ENCODE measurements at places on chromosomes 2 and 18. TPM values are rescaled to one million over a fixed set of nuclear protein-coding genes. Genes with fewer than 3 reads are reported as not detected.
A peak's percentile ranks its signal among the peaks of the same experiment; 100 is the strongest.

DNA sequence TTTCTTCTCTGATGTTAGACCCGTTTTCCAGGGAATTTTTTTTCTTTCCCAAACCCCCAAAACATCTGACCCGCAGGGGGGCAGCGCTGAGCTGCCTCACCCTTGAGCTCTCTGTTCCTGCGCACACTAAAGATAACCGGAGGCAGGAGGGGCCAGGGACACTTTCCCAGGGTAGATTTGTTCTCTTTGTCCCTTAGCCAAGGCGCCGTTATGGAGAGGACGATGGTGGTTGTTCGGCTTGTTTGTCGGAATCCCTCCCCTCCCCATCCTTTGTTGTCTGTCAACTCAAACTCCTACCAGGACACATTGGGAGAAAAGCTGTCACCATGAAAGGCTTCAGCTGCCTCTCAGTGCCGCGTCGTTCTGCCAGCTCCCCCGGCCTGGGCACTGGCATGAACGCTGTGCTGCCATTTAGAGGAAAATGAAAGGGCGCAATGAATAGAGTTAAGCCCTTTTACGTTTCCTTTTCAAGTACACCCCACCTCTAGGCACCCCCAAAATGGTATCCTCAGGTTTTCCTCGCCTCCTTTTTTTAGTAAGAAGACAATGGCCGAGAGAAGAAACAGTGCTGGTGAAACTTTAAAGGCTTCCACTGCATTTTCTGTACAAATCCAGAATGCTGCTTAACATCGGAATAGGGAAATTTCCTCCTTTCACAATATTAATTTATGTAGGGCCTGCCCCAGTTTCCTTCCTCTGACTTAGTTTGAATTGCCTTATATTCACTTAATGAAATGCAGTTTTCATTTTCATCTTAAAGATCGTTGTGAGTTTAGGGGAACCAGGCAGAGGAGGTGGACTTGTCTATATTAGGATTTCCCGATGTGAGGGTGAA, 62.1 kb downstream of the RND3 start:
- H3K4me1 ChIP-seq: no peaks in the 10 kb centered on the region
- H3K36me3 ChIP-seq: no peaks in the 10 kb centered on the region
- DNase-seq: no peak
- H3K27ac ChIP-seq: no peak overlapping the region

DNA sequence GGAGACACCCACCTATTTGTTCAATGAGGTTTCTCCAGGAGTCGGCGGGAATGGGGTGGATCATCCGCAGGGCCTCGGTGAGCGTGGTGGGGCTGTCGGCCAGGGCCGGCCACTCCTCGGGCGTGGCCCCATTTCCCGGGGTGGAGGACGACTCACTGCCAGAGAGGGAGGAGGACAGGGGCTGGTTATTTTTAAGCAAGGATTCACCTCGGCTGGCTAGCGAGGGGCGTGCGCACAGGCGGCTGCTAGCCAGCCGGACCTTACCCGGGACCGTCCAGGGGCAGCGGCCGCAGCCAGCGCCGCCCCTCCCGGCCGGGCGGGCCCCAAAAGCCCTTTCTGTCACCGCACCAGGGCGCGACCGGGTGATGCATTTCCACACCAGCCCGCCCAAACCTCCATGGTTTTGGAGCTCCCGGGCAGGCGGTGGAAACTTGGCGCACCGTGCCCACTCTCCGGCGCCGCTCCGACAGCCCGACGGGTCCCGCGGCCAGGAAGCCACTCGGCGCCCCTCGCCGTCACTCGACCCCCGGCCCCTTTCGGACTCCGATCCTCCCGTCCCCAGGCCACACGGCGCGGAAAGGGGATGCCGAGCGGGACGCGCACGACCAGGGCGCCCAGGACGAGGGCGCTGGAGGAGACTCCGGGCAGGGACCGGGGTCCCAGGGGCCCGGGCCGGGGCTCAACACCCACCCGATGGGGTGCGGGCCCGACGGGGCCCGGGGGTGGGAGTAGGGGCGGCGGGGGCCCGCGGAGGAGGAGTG, 57.1 kb downstream of the SNORC start:
- H3K4me1 ChIP-seq: peaks cover 17% of the 10 kb centered on the region
- H3K36me3 ChIP-seq: peaks cover 2% of the 10 kb centered on the region
- peak; percentile 27 for DNase-seq

GRCh38 chr2:11508279-11508678, 25.6 kb upstream of the GREB1 start:
- H3K27me3 ChIP-seq: peaks cover 6% of the 10 kb centered on the region
- no peak overlapping the region for H3K27ac ChIP-seq
- no peak for DNase-seq
- no peaks in the 10 kb centered on the region for H3K36me3 ChIP-seq
- H3K4me3 ChIP-seq: no peak overlapping the region

Gene SETBP1
- total RNA-seq: 1.4 TPM

DNA sequence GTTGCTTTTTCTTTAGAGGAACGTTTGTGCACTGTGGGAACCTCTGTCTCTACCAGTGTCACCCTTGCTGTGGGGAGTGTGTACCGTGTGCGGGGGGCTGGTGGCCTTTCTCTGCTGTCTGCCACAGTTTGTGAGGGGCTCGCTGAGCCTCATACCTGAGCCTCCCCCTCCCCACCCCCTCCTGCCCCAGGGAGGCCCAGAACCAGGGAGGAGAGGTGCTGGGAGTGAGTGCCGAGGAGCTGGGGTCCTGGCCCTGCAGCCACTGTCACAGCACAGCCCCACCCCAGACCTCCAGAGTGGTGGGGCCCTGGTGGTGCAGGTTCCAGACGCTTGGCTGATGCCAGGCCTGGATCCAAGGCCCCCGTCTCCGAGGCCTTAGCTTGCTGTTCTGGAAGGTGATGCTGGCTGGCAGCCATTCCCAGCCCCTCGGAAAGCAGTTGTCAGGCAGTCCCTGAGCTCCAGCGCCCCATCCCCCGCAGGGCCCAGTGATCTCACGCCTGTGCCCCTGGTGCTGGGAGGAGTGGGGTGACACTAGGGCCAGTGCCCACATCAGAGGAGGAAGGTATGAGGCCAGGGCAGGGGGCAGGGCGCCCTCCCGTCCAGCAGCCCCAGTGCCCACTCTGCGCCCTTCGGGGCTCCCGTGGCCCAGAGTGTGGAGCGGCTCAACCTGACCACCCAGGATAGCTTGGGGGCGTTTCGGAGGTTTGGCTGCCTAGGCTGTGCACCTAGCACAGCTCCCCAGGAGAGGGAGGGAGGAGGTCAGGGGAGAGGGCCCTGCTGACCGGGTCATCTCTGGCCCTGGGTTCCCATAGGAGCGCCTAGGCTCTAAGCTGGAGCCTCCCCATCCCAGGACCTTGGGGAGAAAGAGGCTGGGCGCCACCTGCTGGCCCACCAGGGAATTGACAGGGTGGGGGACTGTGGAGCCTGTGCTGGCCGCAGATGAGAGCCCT, 53.0 kb upstream of the ALPP start:
- H3K4me1 ChIP-seq: peaks cover 29% of the 10 kb centered on the region
- peak; percentile 65 for DNase-seq
- no peak overlapping the region for H3K4me3 ChIP-seq
- H3K27me3 ChIP-seq: no peaks in the 10 kb centered on the region
- no peak overlapping the region for H3K27ac ChIP-seq

GRCh38 chr2:69099541-69099940, 86.6 kb downstream of the ANTXR1 start:
- H3K4me3 ChIP-seq: no peak overlapping the region
- H3K27me3 ChIP-seq: peaks cover 3% of the 10 kb centered on the region
- no peaks in the 10 kb centered on the region for H3K4me1 ChIP-seq

Gene GALR1
- total RNA-seq: not detected

- no peak overlapping the region for H3K4me3 ChIP-seq
- H3K4me1 ChIP-seq: no peaks in the 10 kb centered on the region
Measured at GRCh38 chr2:19673213-19673791, 228.5 kb downstream of the TTC32 start.

DNA sequence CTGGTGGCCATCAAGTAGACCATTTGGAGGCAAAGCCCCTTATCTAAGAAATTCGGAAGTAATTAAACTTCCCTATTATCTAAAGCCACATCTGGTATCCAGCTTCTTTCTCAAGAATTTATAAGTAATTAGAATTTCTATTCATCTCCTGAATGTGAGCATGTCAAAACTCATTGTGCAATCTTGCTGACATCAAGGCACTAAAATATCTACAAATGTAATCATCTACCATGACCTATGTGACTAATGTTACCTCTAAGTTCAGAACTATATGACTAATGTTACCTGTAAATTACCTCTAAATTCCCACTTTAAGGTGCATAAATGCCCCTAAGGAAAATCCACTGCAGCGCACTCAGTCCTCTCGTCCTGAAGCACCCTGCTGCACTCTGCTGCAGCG, 773.0 kb downstream of the CPS1 start:
- H3K36me3 ChIP-seq: no peaks in the 10 kb centered on the region
- DNase-seq: no peak
- no peak overlapping the region for H3K4me3 ChIP-seq
- H3K27ac ChIP-seq: no peak overlapping the region
- no peaks in the 10 kb centered on the region for H3K27me3 ChIP-seq

DNA sequence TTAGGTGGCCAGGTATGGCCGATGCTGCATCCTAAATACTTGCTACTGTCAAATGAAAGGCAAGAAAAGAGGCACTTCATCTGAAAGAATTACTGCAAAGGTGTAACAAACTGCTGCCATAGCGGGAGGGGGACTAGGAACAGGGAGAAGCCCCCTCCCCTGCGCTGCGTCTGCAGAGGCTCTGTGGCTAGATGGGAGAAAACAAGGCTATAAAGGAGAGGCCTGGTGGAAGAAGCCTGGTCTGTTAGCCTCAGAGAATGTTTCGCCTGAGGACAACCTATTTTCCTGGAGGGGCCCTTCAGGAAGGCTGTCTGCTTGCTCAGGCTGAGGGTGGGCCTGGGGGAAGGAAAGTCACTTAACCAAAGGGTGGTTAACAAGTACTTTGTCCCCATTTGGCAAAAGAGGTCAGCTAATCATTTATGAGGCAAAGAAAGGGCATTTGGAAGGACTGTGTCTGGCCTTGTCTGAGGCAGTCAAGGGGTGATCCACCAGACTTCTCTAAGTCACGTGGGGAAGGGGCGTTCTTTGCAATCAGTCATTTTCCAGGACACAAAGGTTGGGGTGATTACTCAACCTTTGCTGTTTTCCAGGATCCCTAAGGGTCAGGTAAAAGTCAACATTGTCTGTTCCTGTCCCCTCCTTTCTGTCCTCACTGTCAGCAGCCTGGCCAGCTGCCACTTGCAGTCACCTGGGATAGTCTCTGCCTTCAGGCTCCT, 103.0 kb upstream of the TMEM200C start:
- no peak overlapping the region for H3K27ac ChIP-seq
- no peak for DNase-seq
- H3K4me1 ChIP-seq: no peaks in the 10 kb centered on the region
- no peak overlapping the region for H3K4me3 ChIP-seq
- H3K27me3 ChIP-seq: peaks cover 2% of the 10 kb centered on the region

DNA sequence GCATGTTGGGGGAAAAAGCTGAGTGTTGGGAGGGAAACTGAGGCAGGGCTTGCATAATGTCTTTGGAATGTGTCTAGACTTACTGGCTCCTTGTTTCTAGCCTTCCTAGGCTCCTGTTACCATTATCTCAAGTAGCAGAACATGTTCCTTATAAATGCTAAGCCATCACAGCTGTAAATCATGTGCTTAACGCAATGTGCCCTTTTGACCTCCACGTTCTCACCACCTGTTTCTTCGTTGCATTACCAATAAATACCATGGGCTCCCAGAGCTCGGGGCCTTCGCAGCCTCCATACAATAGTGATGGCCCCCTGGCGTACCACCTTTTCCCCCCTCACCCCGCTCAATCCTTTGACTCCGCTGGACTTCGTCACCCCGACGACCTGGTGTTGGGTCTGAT, 54.0 kb upstream of the CWC22 start:
- no peak overlapping the region for H3K27ac ChIP-seq
- H3K4me3 ChIP-seq: no peak overlapping the region
- peaks cover 3% of the 10 kb centered on the region for H3K27me3 ChIP-seq
- no peaks in the 10 kb centered on the region for H3K4me1 ChIP-seq
- H3K36me3 ChIP-seq: no peaks in the 10 kb centered on the region

Gene SGPP2
- total RNA-seq: 7.1 TPM

DNA sequence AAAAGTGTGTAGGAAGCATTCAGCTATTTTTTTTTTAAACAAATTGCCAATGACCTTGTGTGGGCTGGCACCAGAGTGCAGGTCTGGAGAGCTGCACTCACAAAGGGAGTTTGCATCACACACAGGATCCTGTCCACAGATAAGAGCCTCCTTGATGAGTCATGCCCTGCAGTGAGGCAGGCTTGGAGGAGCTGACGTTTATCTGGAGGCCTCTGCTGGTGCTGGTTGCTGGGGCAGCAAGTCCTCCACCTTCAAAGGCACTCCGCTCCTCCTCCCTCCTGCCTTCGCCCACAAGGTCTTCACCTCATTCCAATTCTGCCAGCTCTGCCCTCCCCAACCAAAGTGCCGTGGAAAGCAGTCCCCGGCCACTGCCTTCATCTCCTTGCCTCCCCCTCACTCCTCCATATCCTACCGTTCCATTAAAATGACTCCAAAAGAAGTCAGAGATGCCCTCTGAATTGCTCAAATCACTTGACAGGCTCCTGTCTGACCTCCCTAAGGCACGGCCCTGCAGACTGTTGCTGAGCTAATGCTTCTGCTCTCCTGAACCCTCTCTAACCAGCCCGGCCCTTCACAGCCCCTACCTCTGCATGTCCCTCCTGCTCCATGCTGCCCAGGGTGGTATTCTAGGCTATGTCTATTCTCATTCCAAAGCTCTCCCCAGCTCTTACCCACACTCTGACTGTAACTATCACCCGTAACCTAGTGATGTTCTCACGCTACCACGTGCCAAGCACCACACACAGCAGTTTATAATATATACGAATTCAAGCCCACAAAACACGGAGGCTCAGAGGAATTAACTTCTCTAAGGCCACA, 30.9 kb downstream of the LONRF2 start:
- H3K36me3 ChIP-seq: no peaks in the 10 kb centered on the region
- H3K27ac ChIP-seq: no peak overlapping the region
- H3K4me1 ChIP-seq: no peaks in the 10 kb centered on the region

- no peak for DNase-seq
- peaks cover 83% of the 10 kb centered on the region for H3K4me1 ChIP-seq
- H3K4me3 ChIP-seq: no peak overlapping the region
- no peaks in the 10 kb centered on the region for H3K27me3 ChIP-seq
Measured at GRCh38 chr2:10325278-10326145, 22.8 kb downstream of the HPCAL1 start.

GRCh38 chr2:187644486-187644885, 90.3 kb upstream of the TFPI start:
- H3K27ac ChIP-seq: no peak overlapping the region
- DNase-seq: no peak
- no peaks in the 10 kb centered on the region for H3K36me3 ChIP-seq
- H3K27me3 ChIP-seq: no peaks in the 10 kb centered on the region
- H3K4me3 ChIP-seq: no peak overlapping the region

Gene GREB1L
- total RNA-seq: not detected
